Aorta (tissue), 5 donors: ENCODE measurements at places on chromosomes 2 and 18. TPM values are rescaled to one million over a fixed set of nuclear protein-coding genes. Genes with fewer than 3 reads are reported as not detected.

DNA sequence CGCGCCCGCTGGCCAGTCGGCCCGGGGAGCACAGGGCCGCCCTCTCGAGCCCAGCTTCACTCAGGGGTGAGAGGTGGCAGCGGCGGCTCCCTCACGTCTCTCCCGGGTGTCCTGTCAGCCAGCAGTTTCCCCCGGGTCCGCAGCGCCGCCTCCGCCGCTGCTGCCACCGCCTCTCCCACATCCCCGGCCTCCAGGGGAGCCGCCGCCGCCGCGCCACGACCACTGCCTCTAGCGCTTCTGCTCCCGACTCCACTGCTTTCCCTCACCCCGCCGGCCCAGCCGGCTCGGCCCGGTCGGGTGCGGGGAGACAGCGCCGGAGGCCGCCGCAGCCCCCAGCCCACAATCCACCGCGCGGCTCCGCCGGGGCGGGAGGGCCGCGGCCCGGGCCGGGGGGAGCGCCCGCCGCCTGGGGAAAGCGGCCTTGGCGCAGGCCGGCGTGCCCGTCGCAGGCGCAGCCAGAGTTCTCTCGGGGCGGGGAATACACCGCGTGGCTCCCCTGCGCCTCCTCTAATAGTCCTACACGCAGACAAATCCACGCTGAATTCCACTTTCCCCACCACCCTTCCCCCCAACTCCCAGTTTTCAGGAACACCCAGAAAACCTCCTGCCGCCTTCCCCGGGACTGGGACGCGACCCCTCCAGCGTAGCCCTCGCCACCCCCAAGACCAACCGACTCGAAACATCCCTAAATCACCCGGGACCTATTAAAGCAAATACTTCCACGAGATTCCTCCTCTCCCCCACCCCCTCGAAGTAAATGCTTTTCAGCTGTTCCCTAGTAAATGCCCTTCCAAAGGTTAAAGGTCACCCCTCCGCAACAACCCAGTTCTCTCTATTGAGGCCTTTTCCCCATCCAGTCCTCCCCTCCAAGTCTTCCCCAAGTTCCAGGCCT, at the start of gene VPS54:
Gene VPS54 (minus strand): TSS at position 346 of the 892 bp plus-strand sequence. CDS start 35,429 bp downstream, outside the sequence.
- peaks cover 4% of the 10 kb centered on the region for H3K4me1 ChIP-seq
- H3K27me3 ChIP-seq, result no peaks in the 10 kb centered on the region
- DNase-seq, result peak; percentile 76
- no peaks in the 10 kb centered on the region for H3K36me3 ChIP-seq
- H3K4me3 ChIP-seq, result peak within 1 kb of the TSS; percentile 95

GRCh38 chr2:114083717-114084387, 194.0 kb downstream of the ACTR3 start:
- H3K27ac ChIP-seq, result no peak overlapping the region
- no peak for DNase-seq
- H3K27me3 ChIP-seq, result no peaks in the 10 kb centered on the region

DNA sequence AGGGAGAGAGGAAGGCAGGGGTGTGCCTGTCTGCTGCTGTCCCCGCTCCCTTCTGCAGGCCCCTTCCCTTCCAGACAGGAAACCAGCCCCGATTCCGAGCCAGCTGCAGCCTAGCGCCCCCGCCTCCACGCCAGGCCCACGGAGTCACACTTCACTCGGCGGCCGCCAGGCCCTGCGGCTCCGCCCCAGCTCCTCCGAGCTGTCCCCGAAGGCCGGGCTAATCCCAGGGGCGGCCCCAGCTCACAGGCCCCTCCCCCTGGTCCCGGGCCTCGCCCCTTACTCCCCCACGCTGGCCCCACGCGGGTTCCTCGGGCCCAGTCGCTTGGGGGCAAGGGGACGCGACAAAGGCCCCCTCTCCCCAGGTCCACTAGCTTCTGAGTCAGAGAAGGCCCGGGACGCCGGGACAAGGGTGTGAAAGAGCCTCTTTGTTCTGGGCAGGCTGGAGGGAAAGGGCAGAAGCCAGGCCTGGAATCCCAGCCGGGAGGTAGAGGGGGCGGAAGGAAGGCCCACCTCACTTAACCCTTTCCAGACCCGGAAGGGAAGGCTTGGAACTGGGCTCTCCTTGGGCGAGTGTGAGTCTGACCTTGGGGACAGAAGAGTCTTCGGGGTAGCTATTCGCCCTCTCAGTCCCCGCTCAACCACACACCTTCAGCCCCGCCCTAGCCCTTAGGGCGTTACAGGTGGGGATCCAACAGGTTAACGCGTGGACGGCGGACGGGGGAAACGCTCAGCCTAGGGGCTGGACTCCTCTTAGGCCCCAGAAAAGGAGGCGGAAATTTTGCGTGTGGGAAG, 1.2 kb downstream of the RTKN start:
- H3K4me1 ChIP-seq, result no peaks in the 10 kb centered on the region
- H3K27me3 ChIP-seq, result no peaks in the 10 kb centered on the region
- H3K4me3 ChIP-seq, result peak overlapping the region; percentile 8
- DNase-seq, result peak; percentile 95
- peak overlapping the region; percentile 41 for H3K27ac ChIP-seq

- H3K27ac ChIP-seq, result no peak overlapping the region
- H3K4me1 ChIP-seq, result no peaks in the 10 kb centered on the region
- H3K36me3 ChIP-seq, result no peaks in the 10 kb centered on the region
- no peaks in the 10 kb centered on the region for H3K27me3 ChIP-seq
- no peak overlapping the region for H3K4me3 ChIP-seq
Observed at GRCh38 chr2:138430181-138430580, 71.4 kb upstream of the SPOPL start.

GRCh38 chr2:210522399-210522798, 34.0 kb upstream of the CPS1 start:
- no peak for DNase-seq
- H3K27ac ChIP-seq, result no peak overlapping the region
- H3K4me3 ChIP-seq, result no peak overlapping the region
- no peaks in the 10 kb centered on the region for H3K27me3 ChIP-seq
- H3K36me3 ChIP-seq, result no peaks in the 10 kb centered on the region
- no peaks in the 10 kb centered on the region for H3K4me1 ChIP-seq

DNA sequence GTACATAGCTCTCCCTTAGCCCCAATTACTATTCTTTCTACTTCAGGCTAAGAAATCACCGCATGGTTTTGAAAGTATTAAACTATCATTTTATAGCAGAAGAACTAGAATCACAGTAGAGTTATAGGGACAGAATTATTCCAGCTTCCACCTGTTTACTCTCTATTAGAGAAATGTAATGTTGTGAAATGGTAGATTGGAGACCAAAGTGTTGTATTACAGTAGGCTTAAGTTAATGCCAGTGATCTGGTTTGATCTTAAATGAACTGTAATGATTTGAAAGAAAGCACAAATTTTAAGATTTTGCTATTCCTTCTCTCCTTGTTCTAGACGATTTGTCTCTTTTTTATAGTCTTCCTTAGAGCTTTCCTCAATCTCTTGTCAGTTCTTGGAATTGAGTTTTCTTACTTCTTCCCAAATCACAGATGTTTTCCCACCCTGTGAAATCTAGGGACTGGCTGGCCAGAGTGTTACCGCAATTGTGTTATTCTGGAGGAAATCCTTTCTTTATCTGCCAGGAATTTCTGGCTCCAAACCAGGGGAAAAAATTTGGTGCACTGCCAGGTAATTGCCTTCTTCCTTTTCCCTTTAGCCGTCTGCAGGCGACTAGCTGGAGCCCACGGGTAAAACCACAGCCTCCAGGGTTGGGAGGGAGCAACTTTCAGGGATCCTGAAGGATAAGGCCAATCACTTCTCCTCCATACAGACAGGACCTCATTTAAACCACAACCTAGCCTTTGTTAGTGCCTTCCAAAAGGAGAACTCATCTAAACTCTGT, 51.7 kb downstream of the NOP58 start:
- H3K27me3 ChIP-seq, result no peaks in the 10 kb centered on the region
- no peak overlapping the region for H3K27ac ChIP-seq
- H3K4me1 ChIP-seq, result no peaks in the 10 kb centered on the region
- DNase-seq, result no peak
- no peak overlapping the region for H3K4me3 ChIP-seq
- H3K36me3 ChIP-seq, result no peaks in the 10 kb centered on the region

GRCh38 chr18:77110936-77111335, 21.6 kb downstream of the MBP start:
- no peak overlapping the region for H3K4me3 ChIP-seq
- DNase-seq, result no peak
- no peak overlapping the region for H3K27ac ChIP-seq

DNA sequence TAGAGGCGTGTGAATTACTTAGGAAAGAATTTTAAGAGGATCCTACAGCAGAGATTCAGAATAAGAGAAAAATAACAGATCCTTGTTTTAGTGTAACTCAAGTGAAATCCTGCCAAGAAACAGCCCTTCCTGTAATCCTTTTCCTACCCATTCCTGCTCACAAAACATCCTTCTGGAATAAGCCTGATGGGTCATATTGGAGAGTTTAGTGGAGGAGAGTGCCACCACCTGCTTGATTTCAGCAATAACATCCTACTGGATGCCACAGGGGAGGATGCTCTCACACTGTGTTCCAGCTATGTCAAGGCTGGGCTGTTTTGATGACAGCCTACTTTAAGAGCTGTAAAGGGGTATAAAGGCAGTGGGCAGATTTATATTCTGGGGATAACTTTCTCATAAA, 54.8 kb upstream of the CCDC178 start:
- no peak overlapping the region for H3K27ac ChIP-seq
- H3K27me3 ChIP-seq, result no peaks in the 10 kb centered on the region
- H3K36me3 ChIP-seq, result no peaks in the 10 kb centered on the region
- no peak overlapping the region for H3K4me3 ChIP-seq
- no peaks in the 10 kb centered on the region for H3K4me1 ChIP-seq

DNA sequence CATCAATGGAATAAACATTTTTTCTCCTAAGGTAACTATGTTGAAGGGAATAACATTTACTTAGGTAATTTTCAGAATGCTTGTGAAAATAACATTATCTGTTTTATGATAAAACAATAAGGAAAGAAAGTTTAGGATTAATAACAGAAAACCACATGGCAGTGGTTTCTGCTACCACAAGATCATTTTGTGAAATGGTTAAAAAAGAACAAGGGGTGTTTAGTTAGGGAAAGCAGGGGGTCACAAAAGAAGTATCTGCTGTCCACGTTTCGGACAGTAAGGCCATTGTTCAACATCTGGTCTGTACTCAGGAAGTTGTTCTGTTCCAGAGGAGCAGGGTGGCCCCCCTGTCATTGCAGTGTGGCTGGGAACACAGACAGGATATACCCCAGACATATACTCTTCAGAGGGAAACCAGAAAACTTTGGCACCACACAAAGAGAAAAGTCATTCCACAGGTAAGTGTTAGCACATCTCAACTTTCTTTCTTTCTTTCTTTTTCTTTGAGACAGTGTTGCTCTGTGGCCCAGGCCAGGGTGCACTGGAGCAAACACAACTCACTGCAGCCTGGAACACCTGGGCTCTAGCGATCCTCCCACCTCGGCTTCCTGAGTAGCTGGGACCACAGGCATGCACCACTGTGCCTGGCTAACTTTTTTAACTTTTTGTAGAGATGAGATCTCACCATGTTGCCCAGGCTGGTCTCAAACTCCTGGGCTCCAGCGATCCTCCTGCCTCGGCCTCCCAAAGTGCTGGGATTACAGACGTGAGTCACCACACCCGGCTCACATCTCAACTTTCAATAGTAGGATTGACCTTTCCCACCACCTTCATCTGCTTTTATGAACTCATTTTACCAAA, 14.8 kb upstream of the ARL5A start:
- H3K4me3 ChIP-seq, result no peak overlapping the region
- H3K27me3 ChIP-seq, result no peaks in the 10 kb centered on the region
- peaks cover 2% of the 10 kb centered on the region for H3K4me1 ChIP-seq

GRCh38 chr2:57207191-57207590, 839.4 kb upstream of the VRK2 start:
- H3K4me3 ChIP-seq, result no peak overlapping the region
- H3K36me3 ChIP-seq, result no peaks in the 10 kb centered on the region
- no peak overlapping the region for H3K27ac ChIP-seq

DNA sequence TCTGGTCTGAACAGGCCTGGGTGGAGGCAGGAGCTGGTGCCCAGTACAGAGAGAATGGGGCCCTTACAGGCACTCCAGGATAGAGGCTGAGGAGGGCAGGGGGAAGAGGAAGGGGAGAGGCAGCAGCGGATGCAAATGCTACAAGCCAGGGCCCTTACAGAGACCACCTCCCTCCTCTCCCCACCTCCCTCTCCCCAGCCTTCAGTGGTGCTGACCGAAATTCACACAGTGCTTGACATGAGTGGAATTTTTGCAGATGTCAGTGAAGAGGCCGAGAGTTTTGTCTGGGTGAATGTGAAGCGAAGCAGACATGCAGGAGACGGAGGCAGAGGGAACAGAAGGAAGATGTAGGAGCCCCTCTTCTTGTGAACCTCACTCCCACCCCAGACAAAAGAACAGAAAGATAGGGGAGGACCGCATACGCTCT, 31.9 kb downstream of the CIB4 start:
- no peaks in the 10 kb centered on the region for H3K27me3 ChIP-seq
- no peaks in the 10 kb centered on the region for H3K36me3 ChIP-seq
- no peak overlapping the region for H3K27ac ChIP-seq
- DNase-seq, result no peak

DNA sequence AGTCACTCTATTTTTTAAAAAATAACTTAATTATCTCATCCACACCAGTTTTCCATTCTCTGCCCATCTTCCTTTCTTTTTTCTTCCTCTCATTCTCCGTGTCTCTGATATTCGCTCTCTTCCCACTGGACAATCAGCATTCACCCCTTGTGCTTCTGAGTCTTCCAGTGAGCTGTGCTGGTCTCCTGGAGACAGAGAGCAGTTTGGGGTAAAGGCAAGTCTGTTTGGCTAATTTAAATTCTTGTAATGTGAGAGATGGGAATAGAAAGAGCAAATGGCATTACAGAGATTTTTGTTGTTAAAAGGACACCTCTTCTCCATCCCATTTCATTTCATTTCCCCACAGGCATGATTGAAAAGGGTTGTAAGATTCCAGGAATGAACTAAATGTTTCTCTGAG, 107.5 kb downstream of the DTNA start:
- no peaks in the 10 kb centered on the region for H3K27me3 ChIP-seq
- H3K36me3 ChIP-seq, result no peaks in the 10 kb centered on the region
- DNase-seq, result no peak
- no peaks in the 10 kb centered on the region for H3K4me1 ChIP-seq
- no peak overlapping the region for H3K27ac ChIP-seq

GRCh38 chr2:60945341-60945740, 64.0 kb downstream of the REL start:
- no peak overlapping the region for H3K4me3 ChIP-seq
- no peaks in the 10 kb centered on the region for H3K4me1 ChIP-seq
- no peaks in the 10 kb centered on the region for H3K36me3 ChIP-seq
- DNase-seq, result no peak
- no peak overlapping the region for H3K27ac ChIP-seq
- H3K27me3 ChIP-seq, result no peaks in the 10 kb centered on the region

Gene STARD6
- not detected for total RNA-seq

Gene RGPD8
- 36.2 TPM for total RNA-seq

Gene EMILIN1
- 200 TPM for total RNA-seq

Gene CAVIN2
- total RNA-seq, result 23.2 TPM

Gene PRSS56
- total RNA-seq, result not detected

Gene ELOA2
- total RNA-seq, result not detected

Gene NT5DC4
- total RNA-seq, result not detected

Gene ABCG5
- total RNA-seq, result not detected

Gene TSGA10
- total RNA-seq, result 9.4 TPM

Gene TTC32
- total RNA-seq, result 17.9 TPM
